ENCODE measurements at places on chromosomes 1 and 21.

- peak; percentile 97 for DNase-seq
Measured at GRCh38 chr1:154970631-154971340, at the start of gene SHC1. Gene SHC1, minus strand, starts transcription at chr1:154970747. Its CDS starts 221 bp downstream, at chr1:154970526.

DNA sequence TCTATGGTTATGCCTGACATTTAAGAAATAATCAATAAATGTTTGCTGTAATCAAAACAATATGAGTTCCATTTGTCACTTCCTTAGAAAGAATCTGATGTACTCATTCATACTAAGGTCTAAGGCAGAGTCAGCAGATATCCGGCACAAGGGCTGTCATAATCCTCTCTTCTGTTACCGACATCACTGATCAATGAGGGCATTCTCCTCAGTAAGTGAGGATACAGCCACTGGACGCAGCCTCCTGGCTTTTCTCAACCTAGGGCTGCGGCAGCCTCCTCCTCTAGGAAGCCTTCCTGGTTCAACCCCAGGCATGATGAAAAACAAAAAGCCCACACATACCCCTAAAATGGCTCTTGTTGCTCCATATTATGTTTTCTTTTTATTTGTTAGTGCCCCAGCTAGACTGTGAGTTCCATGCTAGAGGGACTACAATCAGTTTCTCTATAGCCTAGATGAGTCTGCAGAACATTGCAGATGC is 40.7 kb upstream of the TENT5C start:
- DNase-seq = no peak

DNA sequence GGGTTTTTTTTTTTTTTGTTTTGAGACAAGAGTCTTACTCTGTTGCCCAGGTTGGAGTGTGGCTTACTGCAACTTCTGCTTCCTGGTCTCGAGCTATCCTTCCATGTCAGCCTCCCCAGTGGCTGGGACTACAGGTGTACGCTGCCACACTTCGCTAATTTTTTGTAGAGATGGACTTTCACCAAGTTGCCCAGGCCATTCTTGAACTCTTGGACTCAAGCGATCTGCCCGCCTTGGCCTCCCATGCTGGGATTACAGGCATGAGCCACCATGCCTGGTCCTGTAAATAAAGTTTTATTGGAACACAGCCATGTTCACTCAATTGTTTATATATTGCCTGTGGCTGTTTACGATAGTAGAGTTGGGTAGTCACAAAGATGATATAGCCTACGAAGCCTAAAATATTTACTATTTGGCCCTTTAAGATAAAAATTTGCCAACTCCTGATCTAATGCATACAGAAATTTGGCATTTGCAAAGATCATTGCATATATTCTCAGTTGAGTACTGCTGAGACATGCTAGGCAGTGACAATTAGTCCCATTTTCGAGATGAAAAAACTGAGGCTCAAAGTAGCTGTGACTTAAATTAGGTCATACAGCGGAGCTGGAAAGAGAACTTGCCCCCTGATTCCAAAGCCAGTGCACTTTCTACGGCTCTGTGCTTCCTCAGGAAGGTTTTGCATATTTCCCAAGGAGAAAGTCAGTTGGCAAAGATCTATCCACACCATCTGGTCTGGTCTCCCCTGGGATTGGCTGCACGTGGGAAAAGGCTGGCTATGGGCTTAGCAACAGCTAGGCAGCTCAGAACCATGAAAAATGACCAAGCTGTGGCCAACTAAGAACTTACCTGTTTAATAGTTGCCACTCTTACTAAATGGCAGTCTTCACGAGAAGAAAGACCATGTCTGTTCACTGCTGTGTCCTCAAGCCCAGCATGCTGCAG is 19.4 kb downstream of the MECR start:
- no peak for DNase-seq

DNA sequence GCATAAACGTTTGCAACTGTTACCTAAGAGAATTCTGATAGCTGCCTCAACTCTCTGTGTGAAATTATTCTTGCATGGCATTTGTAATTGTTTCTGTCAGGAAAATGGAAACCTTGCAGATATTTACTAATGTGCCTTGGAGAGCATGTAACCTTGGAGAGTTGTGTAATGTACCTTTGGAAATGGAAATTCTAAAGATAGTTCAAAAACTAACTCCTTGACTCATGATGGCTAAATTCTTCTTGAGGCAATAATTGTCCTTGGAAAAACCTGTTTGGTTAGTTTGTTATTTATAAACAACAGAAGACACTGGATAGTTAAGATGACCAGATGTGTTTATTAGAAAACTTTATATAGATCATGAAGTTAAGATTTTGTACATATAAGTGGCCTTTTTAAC is 1033.8 kb downstream of the PLA2G4A start:
- DNase-seq = no peak

DNA sequence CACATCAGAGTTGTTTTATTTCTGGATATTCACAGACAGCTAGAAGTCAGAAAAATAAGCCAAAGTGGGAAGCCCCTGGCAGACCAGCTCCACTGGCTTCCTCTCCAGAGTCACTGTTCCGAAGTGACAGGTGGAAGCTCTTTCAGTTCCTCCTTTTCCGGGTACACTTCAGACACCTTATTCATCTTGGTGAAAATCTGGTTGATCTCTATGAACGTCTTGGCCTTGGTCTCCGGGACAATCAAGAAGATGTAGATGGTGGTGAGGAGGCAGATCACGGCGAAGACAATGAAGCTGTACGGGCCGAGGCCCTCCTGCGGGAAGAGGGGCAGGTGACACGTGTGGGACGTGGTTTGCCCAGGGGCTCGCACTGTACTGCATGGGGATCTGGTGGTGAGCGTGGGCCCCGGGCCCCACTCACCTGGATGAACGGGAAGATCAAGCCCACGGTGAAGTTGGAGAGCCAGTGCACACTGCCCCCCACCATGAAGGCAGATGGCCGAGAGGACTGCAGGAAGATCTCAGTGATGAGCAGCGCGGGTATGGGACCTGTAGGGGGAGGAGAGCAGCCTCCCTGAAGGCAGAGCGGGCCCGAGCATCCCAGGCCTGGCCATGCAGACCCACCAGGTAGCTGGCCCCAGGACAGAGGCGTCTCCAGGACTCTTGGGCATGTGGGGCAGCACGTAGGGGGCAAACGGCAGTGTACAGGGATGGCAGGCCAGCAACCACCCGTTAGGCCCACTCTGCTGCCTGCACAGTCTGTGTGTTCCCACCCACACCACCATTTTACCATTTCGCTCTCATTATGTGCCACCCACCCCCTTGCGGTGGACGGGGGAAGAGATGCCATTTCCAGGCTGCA is 11.5 kb upstream of the SLC2A7 start:
- DNase-seq = no peak

Measured in EL (cell line).